ENCODE measurements at places on chromosomes 5 and 9.

- DNase-seq, result no peak
Measured at GRCh38 chr5:108334225-108334624, 47.7 kb downstream of the FBXL17 start.

GRCh38 chr9:37128051-37128450 is 7.7 kb downstream of the ZCCHC7 start:
- DNase-seq, result no peak

DNA sequence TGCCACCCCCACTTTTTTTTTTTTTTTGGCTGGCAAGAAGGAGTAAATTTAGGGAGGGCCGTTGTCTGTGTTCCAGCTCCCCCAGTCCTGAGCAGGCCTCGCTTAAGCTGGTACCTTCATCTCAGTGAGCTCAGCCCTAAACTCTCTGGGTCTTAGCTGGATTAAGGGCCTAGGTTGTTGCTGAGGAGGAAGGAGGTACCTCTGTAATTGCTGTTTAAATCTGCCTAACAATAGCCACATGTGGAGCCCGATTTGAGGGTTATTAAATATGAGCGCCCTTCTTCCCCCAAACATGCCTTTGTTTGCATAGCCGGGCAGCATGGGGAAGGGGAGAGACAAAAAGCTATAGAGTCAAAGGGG is 179.0 kb upstream of the PITX1 start:
- no peak for DNase-seq

GRCh38 chr5:139693676-139694364 is 45.7 kb downstream of the CXXC5 start:
- no peak for DNase-seq

DNA sequence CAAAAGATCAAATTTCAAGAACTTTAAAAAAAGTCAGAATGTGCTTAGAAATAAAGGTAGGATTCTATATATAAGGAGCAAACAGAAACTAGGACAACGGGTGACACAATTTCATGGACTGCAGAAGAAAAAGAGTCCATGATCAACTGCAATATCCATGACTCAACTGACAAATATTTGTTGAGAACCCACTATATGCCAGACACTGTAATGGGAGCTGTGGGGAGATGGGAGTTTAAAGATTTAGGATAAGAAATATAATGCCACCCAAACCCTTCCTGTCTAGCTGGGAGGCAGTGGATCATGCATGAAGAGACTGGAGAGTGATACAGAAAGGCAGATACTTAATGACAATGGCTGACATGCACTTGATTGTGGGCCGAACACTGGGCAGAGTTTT is 27.6 kb upstream of the CCDC112 start:
- no peak for DNase-seq

GRCh38 chr9:127980060-127980705 is 606 bp downstream of the EEIG1 start:
- DNase-seq, result peak; percentile 51

DNA sequence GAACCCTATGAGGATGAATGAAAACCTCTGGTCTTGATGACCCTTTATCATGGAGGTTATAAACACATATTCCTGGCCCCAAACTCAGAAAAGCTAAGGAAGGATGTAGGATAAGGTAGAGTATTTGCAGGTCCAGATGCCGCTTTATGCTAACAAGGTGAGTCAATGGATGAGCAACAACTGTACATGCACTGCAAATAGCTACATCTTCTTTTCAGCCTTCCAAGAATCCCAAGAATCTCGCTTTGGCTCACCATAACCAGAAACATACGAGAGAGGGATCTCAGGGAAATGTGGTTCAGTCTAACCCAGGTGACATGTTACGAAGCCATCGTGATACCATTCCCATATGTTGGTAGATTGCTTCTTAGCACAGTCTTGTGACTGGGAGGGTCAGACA is 152.3 kb upstream of the ANKH start:
- DNase-seq, result no peak

- no peak for DNase-seq
Measured at GRCh38 chr5:38023799-38024198, 184.0 kb upstream of the GDNF start.

DNA sequence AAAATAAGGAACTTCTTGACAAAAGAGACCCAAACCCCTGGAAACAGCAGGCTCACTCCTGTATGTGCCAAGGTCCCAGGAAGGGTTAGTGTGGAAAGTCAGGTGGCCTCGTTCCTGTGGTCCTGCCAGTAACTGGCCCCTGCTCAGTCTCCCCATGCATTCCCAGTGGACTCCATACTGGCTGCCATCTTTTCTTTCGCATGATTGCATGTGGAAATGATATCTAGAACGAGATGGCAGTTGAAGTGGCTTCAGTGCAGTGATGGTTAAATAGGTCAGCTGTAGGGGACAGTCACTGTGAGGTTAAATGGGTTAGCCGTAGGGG is 30.4 kb downstream of the AHRR start:
- DNase-seq, result no peak

DNA sequence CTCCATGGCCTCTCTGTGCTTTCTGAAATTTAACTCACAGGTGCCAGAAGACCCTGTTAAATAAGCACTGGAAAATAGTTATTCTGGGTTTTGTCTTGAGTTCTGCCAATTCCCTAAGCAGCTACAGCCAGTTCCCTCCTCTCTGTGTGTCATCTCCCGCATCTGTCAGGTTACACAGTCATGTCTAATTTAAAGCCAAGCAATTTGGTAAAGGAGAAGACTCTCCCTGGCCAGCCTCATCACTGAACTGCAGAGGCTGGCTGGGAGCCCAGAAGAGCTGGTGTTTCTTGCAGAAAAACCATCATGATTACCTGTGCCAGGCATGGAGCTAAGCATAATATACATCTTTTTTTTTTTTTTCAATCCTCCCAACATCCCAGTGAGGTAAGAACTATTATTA is 141.3 kb upstream of the ZNF366 start:
- no peak for DNase-seq

DNA sequence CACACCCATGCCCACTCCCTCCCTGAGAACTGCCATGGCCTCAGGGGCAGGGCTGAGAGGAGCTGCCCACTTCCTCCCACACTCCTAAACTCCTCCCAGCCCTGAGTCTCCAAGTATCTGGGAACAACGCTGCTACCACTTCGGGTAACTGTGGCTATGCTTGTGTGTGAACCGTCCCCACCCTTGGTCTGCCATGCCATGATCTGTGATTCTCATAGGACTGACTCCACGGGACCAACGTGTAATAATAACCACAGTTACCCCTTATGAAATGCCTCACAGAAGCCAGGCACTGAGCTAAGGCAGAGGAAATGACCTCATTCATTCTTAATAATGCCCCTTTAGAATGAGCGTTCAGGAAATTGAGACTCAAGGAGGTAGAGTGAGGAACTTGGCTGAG is 103.9 kb upstream of the SMIM23 start:
- no peak for DNase-seq

DNA sequence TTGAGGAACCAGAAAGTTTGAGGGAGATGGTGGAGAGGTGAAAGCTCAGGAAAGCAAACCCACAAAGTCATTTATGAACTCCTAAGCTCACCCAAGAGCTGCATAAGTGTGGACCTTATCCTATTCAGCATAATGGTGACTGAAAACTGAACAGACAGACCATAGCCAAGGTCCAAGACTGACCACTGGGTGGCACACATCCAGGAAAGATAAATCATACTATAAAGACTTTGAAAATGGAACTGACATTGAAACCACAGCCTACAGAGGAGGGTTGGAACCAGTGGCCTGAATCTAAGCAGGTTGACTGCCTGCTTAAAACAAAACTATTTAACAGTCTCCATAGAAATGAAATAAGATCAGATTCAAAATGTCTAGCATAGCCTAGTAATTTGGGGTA is 121.0 kb upstream of the RGS7BP start:
- DNase-seq, result no peak

DNA sequence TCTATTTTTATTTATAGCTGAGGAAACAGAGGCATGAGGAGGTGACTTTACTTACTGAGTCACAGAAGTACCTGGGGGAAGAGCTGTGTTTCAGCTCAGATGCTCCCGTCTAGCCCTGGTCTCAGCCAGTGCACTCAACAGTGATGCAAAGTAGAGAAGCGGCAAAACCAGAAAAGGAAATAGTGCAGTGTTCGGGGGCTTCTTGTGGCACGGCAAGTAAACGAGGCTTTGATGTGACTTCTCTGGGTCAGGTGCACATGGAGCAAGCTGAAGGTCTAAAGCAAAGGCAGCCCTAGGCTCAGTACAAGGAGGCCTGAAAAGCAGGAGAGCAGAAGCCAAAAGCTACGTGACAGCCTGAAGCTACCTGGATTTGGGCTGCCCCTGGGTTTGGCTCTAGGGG is 526.7 kb upstream of the ADAMTS16 start:
- DNase-seq, result no peak

DNA sequence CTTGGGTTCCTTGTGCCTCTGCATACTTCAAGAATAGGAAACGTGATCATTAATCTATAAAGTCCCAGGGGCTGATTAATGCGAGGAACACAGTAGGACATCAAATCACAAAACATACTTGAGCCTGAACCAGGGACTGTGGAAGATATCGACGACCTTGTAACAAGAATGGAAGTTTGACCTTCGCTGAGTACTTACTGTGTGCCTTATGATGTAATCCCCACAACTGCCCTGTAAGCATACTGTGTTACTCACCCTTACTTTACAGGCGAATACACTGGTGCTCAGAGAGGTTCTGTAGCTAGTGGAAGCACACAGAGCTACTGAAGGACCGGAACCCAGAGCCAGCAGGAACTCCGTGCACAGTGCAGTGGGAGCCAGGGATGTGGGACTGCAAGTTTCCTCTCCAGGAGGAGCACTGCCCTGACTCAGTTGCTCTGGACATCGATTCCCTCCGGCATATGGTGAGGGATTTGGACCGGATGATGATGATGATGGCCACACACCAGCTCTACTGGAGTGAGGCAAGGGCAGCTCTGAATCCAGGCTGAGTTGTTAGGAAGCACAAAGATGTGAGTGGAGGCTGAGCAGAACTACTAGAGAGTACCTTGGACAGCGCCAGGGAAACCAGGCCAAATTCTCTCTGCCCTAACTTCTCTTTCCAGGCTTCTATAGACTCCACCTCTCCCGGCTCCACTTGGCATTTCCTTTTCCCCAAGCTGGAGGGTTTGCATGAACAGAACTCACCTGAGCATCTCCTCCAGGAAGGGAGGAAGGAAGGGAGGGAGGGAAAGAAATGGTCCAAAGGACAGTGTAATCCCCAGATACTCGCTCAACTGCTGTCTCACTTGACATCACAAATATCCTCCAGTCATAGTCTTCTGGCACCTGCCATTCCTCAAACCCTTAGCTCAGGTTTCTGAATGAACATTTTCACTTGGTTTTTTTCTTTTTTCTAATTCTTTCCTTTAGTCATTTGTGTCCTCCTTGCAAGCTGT is 1.5 kb upstream of the GABBR2 start:
- DNase-seq, result no peak

DNA sequence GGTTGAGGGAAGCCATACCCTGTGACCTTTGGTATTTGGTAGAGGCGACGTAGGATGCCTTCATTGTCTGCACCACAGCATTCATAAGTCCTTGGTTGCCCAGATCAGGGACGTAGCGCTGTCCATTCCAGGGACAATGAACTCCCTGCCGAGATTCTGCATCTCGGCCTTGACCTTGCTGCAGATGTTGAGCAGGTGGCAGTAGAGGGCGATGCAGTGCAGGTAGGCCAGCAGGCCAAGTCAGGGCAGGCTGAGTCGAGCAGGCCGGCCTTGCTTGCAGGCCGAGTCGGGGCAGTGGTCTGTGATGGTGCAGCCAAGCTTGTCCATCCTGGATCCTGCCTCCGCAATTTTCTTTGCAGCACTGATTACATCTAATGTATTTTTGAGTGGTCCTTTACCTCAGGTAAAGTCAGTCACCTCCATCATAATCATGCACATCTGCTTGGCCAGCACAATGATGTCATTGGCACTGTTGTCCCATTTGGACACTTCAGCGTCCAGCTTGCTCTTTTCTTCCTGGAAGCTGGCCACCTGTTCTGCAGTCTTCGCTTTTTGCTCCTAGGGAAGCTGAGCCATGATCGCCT is 93.4 kb upstream of the CCDC112 start:
- DNase-seq, result peak; percentile 19

Measured in stimulated activated CD4-positive, alpha-beta T cell treated with anti-CD3 and anti-CD28 coated beads, Interleukin-2, amount 100 ng/mL, for 24 hours (primary cell).